ENCODE measurements at places on chromosomes 1 and 21.

DNA sequence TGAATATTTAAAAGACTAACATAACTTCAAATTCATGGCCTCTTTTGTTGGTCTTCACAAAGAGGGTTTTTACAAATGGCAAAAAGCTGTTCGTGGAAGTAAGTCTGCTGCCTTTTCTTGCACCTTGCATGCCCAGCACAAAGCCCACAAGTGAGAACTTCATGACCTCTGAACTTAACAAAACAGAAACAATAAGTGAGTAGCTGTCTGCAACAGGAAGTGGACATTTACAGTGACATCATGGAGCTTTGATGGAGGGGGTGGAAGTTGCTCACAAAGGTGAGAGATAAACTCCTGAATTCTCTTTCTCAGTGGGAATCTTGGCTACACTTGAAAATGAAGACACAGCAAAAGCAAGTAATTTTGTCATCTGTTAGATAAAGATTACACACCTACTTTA is 303.3 kb upstream of the DEPDC1 start:
- no peak for DNase-seq

DNA sequence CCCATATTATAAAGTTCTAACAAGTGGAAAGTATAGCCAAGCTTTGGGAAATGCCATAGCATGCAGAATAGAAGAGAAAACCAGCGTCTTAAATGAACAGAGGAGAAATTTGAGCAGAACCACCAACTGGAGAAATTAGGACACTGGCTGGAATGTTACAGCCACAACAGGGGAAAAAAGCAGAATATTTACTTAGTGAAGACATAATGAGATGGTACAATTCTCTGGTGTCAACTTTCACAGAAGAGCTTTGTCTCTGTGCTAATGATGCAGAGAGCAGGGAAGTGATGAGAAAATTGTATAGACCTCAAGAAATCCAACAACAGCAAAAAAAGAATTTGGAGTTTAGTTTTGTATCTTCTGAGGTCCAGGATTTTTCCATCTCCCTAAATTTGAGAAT is 249.7 kb downstream of the KIF26B start:
- DNase-seq, result no peak

DNA sequence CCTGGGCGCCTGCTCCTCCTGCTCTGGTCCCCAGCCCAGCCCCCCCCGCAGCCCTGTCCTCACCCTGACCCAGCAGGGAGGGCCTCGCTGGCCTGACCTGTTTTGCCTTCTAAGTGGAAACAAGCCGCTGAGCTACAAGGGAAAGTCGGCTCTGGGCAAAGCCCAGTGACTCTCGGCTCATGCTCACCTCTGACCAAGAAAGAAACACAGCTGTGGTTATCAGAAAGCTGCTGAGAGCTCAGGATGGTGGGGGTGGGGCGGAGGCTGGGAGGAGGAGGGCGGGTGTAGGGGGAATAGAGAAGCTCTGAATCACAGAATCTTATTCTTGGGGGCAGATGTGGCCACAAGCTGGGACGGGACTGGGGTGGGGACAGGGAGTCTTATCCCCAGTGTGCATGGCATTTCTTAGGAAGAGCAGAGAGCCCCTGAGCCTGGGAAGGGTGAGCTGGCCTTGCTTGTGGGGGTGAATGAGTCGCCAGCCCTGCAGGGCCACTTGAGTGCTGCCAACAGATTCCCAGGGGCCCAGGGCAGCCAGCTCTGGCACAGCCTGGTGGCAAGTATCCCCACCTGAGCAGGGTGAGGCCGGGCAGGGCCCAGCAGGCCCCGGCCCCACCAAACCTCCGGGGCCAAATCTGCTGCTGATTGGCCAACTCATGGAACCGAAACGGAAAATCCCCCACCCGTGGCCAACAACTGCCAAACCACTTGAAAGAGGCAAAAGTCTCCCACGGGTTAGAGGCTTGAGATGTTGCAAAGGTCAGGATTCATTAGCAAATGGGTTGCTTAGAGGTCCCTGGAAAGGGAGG is 120.6 kb downstream of the SPSB1 start:
- no peak for DNase-seq

DNA sequence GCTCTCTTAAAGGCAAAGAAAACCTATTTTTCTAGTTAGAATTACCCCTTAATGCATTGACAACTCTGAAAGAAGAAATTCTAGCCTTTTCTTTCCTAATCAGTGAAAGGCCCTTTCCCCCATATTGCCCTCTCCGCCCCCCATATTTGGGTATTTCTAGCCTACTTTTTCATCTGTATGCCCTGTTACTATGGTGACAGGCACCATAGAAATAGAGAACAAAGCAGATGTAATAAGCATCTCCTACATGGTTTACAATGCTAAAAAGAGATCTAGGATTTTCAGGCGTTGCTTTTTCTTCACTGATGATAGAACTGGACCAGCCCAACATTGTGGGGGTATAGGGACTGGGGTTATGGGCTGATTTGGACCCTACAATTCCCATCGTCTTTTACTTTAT is 14.5 kb downstream of the LRRC8B start:
- DNase-seq, result no peak

GRCh38 chr21:45841033-45841432 is 140.5 kb upstream of the COL6A1 start:
- DNase-seq, result no peak

- no peak for DNase-seq
Measured at GRCh38 chr1:64891448-64891825, 74.9 kb downstream of the JAK1 start.

GRCh38 chr1:208450958-208451357 is 206.8 kb upstream of the PLXNA2 start:
- DNase-seq, result no peak
